Activated naive CD4-positive, alpha-beta T cell treated with anti-CD3 and anti-CD28 coated beads, Interleukin-2, amount 50 U/mL, for 72 hours (primary cell): ENCODE measurements at places on chromosomes 7 and 10. TPM values are rescaled to one million over a fixed set of nuclear protein-coding genes. Genes with fewer than 3 reads are reported as not detected.

GRCh38 chr7:64892116-64892515, 11.0 kb upstream of the ZNF273 start:
- no peak for DNase-seq

GRCh38 chr10:113858541-113858940, 4.1 kb downstream of the NHLRC2 start:
- DNase-seq: no peak

DNA sequence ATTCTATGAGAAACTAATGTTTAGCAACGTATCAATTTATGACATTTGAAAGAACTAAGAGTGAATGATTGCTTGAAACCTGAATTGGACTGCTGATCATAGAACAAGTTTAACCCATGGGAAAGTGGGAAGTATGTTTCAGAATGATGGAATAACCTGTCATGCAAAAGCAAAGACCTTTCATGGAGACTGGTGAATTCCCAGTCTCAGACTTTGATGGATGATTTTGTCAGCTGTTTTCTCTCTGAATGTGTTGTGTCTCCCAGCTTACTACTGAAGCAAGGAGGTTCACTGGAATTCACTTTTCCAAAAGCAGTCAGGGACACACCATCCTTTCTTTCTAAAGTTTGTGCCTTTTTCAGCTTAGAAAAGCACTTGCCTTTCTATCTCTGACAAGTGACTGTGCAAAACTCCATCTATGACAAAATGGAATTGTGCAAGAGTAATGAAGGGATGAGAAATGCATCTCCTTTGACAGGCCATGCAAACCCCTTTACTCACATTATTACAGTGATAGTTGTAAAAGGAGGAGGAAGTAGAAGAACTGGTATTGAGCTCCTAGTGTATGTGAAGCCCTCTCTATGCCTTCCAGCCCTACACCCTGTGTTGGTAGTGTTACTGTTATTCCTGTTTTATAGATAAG, 176.1 kb downstream of the PRKG1 start:
- no peak for DNase-seq

GRCh38 chr7:155815332-155816191, 3.3 kb upstream of the SHH start:
- peak; percentile 82 for DNase-seq

GRCh38 chr7:73612598-73613269, 11.6 kb downstream of the MLXIPL start:
- DNase-seq: no peak

The FZD8 gene
- total RNA-seq: 0.14 TPM
